ENCODE measurements at places on chromosomes 11 and 22. TPM values are rescaled to one million over a fixed set of nuclear protein-coding genes. Genes with fewer than 3 reads are reported as not detected.

DNA sequence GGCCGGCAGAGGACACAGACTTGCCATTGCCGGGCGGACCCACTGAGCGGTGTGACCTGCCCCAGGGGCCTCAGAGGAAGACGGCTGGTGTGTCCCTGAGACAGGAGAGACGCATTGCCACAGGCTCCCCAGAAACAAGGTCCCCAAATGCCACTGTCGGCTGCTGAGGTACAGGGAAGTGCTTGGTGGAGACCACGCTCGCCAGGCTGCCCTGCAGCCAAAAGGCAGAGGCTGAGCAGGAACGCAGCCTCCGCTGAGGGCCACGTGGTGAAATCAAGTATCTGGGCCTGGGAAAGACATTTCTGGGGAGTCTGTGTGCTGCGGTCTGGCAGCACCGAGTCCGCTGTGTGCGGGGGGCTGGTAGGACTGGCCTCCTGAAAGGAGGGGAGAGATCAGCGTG is 794.9 kb downstream of the BRD1 start:
- DNase-seq, result no peak

GRCh38 chr11:24226606-24227005 is 270.2 kb upstream of the LUZP2 start:
- DNase-seq, result no peak

- no peak for DNase-seq
Observed at GRCh38 chr22:50208939-50209892, 8.4 kb downstream of the SELENOO start.

- no peak for DNase-seq
Observed at GRCh38 chr11:102254047-102254446, 63.2 kb upstream of the BIRC3 start.

DNA sequence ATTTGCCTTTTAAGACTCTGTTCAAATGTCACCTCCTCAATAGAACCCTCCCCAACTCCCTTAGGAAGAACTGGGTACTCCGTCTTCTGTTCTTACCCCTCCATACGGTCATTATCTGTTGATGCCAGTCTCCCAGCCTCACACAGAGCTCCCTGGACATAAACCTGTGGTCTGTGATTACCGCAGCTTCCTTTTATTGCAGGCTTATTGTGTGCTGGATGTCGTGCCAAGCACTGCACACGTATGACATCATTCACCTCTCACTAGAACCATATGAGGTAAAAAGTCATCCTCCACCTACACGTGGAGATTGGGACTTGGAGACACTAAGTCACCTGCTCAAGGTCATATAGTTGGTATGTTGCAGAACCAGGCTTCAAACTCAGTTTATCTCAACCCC is 15.3 kb downstream of the PTPN5 start:
- DNase-seq, result no peak

DNA sequence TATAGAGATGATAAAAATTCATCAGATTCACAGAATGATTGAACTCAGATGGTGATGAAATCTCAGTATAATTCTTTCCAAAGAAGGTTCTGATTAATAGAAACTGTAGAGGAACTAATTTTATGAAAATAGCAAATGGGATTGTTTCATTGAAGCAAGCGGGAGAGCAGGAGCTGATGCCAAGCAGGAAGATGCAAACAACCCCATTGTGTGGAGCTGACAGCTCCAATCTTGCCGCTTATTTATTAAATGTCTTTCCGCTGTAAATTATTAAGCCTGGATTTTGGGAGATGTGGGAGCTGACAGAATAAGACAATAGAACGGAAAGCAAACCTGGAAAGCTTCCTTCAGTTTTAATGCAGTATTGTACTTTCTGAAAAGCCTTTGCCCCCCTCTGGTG is 6.0 kb upstream of the TMEM218 start:
- no peak for DNase-seq

GRCh38 chr11:95432714-95433503 is 201.9 kb upstream of the SESN3 start:
- no peak for DNase-seq

DNA sequence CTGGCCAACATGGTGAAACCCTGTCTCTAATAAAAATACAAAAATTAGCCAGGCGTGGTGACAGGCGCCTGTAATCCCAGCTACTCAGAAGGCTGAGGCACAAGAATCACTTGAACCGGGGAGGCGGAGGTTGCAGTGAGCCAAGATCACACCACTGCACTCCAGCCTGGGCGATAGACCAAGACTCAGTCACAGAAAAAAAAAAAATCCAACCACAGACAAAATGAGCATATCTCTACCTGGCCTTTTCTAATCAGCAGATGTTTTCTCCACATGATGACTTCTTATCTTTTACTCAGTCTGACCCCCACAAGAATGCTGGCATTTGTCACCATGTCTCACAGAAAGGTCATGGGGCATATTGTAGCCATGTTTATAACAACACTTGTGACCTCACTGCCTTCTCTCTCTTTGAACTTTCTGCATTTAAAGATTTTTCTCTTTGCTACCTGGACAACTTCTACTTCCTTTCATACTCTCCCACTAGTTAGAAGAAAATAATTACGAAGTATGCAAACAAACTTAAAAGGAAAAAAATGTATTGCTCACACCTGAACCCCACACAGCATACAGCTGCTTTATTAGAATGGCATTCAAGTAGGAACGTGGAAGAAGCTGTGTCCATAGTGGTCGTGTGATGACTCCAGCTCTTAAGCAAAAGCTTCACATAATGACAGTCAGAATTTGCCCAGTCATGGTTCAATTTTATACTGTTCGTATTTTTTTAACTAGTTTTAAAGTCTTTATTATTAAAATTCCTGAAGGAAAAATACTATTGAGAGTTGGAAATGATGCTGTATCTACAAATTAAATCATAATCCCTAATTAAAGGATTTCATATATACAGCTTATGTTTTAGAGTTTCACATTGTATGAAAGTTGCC is 65.4 kb downstream of the ZC3H12C start:
- no peak for DNase-seq

DNA sequence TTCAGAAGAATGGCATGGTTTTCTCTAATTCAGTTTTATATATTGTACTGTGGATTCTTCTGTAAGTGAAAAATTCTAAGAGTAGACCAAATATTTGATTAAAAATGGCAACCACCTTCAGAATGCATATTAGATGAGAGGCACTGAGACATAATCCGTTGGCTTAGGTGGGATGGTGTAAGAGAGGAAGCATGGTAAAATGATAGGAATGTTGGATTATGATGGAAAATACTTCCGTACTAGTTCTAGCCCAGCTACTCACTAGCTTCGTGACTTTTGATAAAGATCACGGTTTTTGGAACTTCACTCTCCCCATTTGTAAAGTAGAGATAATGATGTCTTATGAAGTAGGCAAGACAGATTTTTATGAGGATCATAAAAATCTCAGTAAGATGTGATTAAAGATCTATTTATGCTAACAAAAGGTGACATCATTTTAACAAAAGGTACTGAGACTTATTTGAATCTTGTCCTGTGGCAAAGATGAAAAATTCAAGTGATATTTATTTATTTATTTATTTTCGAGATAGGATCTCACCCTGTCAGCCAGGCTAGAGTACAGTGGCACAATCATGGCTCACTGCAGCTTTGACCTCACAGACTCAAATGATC is 37.5 kb downstream of the UVRAG start:
- DNase-seq, result no peak

DNA sequence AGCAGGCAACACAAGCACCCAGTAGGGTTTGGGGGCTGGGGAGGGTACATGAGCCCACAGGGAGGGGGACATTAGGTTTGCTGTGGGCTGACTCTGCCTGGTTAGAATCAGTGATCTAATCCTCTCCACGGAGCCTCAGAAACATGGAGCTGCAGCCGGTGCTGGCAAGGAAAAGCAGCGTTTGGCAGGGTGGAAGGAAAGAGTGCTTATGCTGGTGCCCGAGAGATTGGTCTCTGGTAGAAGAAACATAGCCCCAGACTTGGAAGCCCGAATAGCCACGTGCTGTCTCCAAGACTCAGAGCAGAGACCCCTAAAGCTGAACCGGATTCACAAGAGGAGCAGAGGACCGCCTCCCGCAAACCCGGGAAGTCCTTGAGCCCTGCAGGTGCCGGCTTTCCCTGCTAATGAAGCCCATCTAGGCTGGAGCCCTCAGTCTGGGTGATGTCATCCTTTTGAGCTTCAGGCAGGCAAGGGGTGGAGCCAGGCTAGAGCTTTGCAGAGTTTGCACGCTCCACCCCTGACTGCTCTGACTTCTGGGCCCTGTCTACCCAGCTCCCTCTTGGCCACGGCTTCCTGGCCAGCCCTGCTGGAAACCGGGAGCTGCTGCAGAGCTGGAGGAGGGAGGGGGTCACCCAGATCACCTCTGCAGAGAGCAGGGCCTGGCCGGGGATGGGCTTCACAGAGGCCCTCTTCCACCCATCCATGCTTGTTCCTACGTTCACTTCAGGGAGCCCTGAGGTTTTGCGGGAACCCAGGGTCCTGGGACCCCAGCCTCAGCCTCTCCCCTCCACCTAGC is 35.0 kb upstream of the JAM3 start:
- peak; percentile 41 for DNase-seq

DNA sequence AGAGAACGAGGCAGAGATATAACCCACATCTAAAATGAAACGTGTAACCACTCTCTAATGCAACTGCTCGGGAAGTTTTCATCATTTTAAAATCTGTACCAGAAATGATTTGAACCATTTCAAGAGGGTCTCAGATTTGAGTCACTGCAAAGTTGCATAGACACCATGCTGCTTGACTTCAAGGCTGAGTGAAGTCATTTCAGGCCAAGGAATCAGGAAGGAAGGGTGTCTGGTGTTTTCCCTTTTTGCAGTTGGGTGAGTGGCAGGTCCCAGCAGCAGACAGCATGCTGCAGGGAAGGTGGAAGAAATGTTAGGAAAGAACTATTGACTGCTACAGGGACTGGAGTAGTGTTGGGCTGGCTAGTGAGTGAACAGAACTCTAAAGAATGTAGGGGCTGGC is 16.5 kb downstream of the TANGO2 start:
- no peak for DNase-seq

GRCh38 chr11:121451986-121452608 is at the start of gene SORL1:
SORL1 (plus strand) TSS chr11:121452314; CDS start chr11:121452332, 18 bp downstream.
- DNase-seq, result peak; percentile 67

DNA sequence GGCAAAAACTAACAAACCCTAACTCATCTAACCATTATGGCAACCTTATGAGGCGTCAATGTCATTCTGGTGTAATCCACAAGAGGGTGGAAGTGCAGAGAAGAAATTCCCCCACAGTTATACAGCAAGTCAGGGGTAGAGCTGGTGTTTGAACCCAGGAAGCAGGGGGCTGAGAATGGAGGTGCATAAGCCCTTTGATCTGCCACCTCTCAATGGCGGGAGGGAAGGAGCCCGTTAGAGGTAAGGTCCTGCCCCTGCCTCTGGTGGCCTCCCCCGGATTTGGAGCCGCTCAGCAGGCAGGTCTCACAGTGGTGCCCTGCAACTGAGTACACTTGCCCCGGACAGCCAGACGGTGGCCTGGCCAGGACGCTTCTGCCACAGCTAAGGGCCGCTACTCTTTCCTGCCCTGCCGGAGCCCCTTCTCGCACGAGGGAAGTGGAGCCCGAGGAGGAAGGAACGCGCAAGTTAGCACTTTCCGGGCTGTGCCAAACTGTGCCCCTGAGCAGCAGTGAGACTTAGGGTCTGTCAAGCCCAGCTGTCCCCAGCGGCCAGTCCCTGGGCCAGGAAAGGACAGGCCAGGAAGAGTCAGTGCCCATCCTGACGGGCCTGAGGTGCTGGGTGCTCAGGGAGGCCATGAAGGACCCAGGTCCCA is 1.1 kb downstream of the FXYD2 start:
- no peak for DNase-seq

DNA sequence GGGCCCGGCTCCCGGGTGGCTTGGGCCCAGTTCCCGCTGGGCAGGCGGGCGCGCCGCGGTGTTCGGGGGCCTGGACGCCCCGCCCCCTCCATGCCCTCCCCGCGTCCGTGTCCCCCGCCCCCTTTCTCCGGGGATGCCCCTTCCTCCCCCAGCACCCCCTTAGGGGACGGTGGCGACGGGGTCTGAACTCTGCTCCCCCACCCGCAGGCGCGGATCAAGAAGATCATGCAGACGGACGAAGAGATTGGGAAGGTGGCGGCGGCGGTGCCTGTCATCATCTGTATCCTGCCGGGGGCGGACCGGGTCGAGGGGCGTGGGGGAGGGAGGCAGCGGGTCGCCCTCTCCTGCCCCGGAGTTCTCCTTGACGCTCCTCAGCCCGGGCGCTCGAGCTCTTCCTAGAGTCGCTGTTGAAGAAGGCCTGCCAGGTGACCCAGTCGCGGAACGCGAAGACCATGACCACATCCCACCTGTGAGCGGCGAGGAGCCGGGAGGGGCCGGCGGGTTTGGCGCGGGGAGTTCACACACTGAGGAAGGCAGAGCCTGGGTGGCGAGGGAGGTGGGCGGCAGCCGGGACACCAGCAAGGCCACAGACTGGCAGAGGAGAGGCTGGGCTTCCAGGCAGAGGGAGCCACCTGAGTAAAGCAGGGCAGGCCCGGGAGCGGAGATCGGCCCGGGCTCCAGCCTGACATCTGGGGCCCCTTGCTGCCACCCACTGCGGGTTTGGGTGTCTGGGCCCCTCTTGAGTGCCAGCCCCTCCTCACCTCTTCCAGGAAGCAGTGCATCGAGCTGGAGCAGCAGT is 546 bp downstream of the DRAP1 start:
- DNase-seq, result no peak

GRCh38 chr11:72778535-72779494 is 15.0 kb downstream of the STARD10 start:
- no peak for DNase-seq

DNA sequence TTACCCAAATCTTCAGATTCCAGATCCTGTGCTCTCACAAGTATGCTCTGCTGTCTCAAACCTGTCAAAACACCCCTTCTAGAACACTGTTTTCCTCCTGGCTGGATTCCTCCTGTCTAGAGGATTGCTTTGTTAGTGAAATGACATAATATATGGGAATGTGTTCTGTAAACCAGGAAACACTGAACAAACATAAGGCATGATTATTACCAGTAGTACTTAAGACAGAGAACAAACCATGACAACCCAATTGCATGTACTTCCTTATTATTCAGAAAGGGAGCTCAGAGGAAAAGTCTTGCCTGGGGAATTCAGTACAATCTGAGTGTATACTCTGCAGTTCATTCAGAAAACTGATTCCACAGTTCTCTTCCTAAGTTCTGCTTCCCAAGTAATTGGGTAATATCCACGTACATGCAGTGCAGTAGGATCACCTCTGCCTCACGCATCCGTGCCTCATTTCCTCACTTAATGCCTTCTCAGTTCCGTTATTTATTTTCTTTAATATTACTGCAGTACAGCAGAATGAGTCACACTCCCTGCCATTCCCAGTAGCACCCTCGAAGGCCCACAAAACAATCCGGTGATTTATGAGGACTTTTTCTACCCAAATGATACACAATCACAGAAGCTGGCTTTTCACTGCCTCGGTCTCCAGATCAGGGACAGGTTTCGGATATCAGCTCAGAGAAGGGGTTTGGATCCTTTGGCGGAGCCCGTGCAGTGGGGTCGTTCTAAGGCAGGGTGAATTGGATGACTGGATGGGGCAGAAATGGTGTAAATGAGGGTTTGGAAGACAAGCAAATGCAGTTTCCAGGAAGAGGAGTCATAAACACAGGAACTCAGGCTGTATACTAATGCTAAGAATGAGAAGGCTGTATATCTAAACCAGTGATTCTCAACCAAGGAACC is 896.9 kb downstream of the KCNA4 start:
- DNase-seq, result no peak

GRCh38 chr11:62034036-62034338 is 66.6 kb upstream of the FTH1 start:
- no peak for DNase-seq

RPS3 gene
- total RNA-seq, result 289 TPM

PTGDR2 gene
- 0.08 TPM for total RNA-seq

TPBGL gene
- total RNA-seq, result not detected
